Hematopoietic multipotent progenitor cell treated with erythropoietin and hydrocortisone succinate and interleukin-3 and kit ligand, for 15 days (in vitro differentiated cells): ENCODE measurements at places on chromosomes 3 and 15.

DNA sequence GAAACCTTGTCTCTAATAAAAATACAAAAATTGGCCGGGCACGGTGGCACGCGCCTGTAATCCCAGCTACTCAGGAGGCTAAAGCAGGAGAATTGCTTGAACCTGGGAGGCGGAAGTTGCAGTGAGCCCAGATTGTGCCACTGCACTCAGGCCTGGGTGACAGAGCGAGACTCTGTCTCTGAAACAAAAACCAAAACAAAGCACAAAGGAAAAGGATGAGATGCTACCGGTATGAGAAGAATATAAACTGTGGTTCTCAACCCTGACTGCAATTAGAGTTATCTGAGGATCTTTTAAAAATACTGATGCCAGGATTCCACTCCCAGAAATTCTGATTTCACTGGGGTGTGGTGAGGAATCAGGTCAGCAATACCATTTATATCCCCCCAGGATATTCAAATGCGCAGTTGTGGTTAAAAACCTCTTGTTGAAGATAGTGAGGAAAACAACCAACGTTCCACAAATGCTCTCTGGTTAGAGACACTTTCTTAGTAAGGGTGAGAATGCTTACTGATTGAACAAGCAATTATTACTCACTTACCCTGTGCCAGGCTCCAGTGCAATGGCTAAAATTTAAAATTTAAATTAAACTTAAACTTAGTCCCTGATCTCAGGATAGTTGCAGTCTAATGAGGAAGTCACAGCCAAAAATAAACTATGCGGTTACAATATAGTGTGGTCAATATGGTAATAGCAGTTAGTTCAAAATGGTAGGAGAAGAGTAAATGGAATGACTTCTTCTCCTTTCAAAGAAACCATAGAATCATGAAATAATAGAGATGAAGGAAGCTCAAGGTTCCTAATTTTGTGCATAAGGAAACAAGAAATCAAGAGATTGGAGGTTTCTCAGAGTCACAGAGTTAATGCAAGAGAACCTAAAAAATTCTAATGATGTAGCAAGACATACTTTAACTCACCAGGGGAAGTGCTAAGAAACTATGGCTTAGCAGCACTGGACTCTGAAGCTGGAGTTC lies 109.5 kb downstream of the SSR3 start:
- no peak for DNase-seq

- peak; percentile 62 for DNase-seq
These were observed 36.6 kb downstream of the LNP1 start for GRCh38 chr3:100437721-100438622.

- no peak for DNase-seq
These were observed 42.9 kb downstream of the CCR3 start for GRCh38 chr3:46284981-46285683.

GRCh38 chr3:98967758-98968157 lies 66.3 kb upstream of the DCBLD2 start:
- DNase-seq = no peak

- no peak for DNase-seq
These were observed 51.6 kb downstream of the LINGO1 start for GRCh38 chr15:77580996-77581682.
